ENCODE measurements at places on chromosomes 7 and 10.

- no peak for DNase-seq
Observed at GRCh38 chr10:48491392-48492139, 113.3 kb downstream of the ARHGAP22 start.

DNA sequence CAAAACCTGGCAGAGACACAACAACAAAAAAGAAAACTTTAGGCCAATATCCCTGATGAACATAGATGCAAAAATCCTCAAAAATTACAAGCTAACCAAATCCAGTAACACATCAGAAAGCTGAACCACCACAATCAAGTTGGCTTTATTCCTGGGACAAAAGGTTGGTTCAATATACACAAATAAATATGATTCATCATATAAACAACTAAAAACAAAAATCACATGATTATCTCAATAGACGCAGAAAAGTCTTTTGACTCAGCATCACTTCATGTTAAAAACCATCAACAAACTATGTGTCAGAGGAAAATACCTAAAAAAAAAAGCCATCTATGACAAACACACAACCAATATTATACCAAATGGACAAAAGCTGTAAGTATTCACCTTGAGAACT, 283.5 kb downstream of the THSD7A start:
- DNase-seq: no peak

- DNase-seq: no peak
Observed at GRCh38 chr7:129188892-129189660, 643 bp downstream of the SMO start.

- no peak for DNase-seq
Observed at GRCh38 chr7:68314208-68314607, 1284.1 kb upstream of the AUTS2 start.

DNA sequence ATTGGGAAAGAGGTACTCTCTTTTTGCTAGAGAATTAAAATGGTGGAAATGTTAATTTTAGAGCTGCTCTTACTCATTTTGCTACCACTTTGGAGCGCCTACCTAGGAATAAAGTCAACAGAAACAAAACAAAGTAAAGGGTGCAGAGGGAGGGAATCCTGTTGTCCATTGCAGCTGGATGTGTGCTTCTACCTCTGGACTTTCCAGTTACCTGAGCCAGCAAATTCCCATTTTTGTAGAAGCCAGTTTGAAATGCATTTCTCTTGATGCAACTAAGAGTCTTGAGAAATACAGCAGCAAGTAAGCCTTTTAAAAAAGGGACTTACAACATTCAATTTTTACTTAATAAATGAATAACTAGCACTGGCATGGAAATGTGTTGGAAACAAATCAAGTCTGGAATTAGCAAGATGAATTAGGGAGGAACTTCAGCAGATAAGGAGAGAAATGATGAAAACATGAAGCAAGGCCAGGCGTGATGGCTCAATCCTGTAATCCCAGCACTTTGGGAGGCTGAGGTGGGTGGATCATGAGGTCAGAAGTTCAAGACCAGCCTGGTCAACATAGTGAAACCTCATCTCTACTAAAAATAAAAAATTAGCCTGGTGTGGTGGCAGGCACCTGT, 113.5 kb upstream of the CTTNBP2 start:
- no peak for DNase-seq

DNA sequence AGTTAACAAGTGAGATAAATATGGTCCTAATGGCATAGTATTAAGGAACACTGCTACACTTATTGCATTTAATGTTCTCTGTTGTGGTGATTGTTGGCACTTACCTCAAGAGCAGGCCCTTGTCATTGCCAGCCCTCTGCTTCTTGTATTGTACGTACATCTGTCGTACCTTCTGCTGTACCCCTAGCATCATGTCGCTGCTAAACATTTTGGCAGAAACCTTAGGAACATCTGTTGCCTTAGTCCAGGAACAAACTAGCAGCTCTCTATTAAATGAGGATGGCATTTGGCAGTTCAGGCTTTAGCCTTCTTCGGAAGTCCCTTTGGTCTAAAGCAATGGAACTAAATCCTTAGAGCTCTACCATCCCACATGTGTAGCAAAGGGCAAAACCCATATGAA, 47.6 kb downstream of the PRKG1 start:
- no peak for DNase-seq

GRCh38 chr7:113606325-113606724, 312.5 kb downstream of the PPP1R3A start:
- DNase-seq: no peak

GRCh38 chr7:54796150-54796549, 37.1 kb upstream of the SEC61G start:
- DNase-seq: no peak

DNA sequence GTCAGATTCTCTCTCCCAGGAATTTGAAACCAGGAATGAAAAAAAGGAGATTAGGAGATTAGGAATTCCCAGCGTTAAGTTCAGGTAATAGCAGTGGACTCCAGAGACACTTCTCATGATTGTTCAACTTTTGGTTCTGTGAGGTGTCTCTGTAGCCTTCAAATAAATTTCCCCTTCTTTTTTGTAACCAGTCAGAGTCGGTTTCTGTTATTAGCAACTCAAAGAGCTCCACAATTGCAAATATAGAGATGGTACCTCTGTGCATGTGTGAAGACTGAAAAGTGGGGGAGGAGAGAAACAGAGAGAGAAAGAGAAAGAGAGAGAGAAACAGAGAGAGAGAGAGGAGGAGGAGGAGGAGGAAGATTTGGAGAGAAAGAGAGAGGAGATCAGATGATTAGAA, 112.8 kb upstream of the STEAP1B start:
- DNase-seq: no peak

DNA sequence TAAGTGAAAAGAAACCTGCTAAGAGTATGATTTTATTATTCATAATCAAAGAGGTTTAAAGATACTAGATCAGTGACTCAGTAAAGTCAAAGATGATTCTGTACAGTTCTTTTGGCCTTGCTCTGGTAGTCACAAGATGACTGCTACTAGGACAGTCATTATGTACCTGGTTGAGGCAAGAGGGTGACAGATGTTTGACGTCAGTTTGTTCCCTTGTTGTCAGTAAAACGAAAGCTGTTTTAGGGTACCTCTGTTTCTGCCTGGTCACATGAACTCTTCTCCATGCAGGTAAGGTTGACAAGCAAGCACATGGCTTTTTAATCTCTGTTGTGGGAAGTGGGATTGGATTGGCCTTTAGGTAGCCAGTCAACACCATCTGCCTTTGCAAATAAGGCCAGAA, 308.0 kb downstream of the EXOC4 start:
- DNase-seq: no peak

GRCh38 chr7:159047536-159047935, 97.1 kb downstream of the VIPR2 start:
- DNase-seq: no peak
